MCF 10A (cell line): ENCODE measurements at places on chromosomes 1 and 21. TPM values are rescaled to one million over a fixed set of nuclear protein-coding genes. Genes with fewer than 3 reads are reported as not detected.

- DNase-seq: no peak
These were observed 178.7 kb downstream of the DNM3 start for GRCh38 chr1:172019976-172020375.

Gene SEC16B
- total RNA-seq: not detected in 2 replicates

GRCh38 chr1:201463071-201463552, 5.9 kb downstream of the PHLDA3 start:
- DNase-seq: peak; percentile 74

Gene OR14K1
- not detected in 2 replicates for total RNA-seq

DNA sequence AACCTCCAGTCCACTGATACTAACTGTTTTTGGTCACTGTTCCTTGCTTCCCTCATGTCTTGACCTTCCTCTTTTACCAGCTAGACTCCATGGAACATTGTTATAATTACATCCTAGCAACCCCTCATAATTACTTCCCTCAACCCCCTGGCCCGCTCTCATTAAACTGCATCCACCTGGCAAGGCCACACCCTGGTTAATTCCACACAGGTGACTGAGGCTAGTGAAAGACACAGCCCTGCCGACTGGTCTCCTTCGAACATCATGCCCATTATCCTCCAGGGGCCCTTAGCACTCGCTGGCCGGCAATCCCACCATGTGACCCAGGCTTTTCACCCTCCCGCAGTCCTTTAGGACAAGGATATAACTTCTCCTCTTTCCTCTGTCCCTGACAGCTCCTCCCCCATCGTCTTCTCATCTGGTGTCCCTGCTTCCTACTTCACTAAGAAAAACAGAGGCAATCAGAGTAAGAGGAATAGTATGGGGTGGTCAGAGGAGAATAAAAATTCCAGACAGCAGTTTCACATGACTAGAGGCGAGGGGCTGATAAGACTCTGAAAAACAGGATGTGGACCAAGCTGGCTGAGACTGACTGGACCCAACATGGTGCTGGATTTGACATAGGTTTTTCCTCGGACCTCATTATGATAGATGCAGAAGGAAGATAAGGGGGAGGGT, 8.8 kb upstream of the TENT5B start:
- DNase-seq: no peak

DNA sequence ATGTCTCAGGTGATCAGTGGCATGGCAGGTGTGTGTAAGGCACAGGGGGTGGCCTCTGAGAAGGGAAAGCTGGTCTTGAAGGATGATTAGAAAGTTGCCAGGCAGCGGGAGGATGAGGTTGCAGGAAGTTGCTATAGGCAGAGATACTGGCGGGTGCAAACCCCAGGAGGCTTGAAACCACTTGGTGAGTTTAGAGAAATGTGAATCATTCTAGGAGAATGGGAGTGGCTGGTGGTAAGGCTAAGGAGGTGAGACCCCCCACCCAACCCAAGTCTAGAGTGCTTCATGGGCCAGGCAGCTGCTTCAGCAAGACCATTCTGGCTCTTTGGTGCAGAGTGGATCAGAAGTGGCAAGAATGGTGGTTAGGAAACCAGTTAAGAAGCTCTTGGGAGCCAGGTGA, 9.0 kb downstream of the SH2D2A start:
- no peak for DNase-seq

DNA sequence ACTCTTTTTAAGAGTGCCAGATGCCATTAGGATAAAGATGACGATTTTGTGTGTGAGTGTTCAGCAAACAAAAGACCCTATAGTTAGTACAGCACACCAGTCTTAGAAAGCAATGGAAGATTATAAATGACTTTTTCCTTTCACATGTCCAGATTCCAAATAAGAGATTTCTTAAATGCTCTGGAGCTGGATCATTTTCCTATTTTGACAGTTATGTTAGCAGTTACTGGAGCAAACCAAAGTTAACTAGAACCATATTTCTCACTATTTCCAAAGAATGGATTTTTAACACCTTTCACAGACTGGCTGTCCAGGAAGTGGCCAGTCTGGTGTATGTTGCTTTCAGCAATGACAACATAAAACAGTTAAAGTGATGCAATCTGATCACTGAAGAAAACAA, 905.8 kb upstream of the ADGRL2 start:
- DNase-seq: no peak

DNA sequence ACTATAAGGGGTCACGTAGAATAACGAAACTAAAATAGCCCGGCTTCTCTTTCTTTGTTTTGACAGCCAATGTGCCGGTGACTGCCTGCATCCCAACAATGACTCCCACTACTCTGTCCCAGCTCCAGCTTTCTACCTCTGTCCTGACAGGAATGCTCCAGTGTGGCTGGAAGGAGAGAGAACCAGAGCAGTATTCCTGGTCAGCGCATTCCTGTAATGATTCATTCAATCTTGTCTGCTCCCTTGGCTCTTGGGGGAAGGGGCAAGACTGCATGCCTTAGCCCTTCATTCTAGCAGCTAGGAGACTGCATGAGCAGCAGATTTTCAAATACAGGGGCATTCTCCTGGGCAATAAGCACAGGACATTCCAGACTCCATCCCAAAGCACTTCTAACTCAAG, 132.1 kb upstream of the PRMT6 start:
- DNase-seq: no peak

GRCh38 chr1:243260221-243260880, 4.5 kb downstream of the SDCCAG8 start:
- DNase-seq: no peak

DNA sequence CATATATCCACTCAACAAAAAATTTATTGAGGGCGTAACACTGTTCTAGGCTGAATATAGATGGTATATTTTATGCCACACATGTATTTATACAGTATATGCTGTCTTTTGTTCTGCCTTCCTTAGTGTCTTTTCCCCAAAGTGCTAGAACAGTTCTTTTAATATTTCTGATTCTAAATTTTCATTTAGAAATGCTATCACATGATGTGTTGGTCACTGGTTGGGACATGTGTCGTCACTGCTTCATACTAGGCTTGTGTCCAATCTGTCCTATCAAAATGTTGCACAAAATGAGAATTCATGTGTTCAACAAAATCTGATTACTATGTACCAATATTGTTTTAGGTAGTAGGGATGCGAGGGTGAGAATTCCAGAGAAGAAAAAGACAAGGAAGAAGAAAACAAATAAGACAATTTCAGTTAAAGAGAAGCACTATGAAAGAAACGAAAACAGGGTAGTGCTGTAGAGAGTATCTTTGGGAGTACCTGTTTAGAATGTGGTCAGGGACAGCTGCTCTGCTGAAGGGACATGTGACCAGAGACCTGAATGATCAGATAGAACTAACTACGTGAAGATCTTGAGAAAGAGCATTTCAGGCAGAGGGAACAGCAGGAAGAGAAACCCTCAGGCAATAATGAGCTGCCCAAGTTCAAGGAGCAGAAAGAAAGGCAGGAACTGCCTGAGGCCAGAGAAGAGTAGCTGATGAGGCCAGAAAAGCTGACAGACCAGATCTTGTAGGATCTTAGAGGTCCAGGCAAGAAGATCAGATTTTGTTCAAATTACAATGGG, 1.3 kb downstream of the KMO start:
- peak; percentile 11 for DNase-seq

Gene CYP4Z1
- not detected in 2 replicates for total RNA-seq

- DNase-seq: no peak
These were observed 20.1 kb downstream of the SCMH1 start for GRCh38 chr1:41221995-41222394.

DNA sequence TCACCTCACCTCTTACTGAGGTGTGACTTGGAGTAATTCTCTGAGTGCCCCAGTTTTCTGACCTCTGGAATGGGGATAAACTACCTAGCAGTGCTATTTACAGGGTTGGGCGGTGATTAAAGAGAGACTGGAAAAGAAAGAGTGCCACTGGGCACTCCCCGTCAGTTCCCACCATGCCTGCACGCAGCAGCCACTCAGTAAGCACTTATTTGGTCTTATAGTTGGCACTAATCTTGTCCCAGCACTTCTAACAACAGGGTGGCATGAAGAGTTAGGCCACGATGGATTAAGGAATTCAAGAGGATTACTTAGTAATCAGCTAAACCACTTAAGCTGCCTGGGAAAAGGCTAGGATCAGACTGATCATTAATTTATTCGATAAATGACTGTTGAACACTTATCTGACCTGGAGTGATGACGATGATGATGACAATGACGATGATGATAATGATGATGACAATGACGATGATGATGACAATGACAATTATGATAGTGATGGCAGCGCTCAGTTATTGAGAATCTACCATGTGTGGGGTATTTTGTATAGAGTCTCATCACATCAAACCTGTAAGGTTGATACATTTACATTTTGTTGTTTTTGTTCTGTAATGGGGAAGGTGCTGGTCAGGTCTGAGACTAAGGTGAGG, 5.4 kb downstream of the CITED4 start:
- DNase-seq: no peak

- DNase-seq: no peak
These were observed 4.9 kb upstream of the BEST4 start for GRCh38 chr1:44792736-44793502.

Gene ADORA3
- total RNA-seq: not detected in 2 replicates

Gene NGF
- 1.1 and 3.2 TPM in 2 replicates for total RNA-seq

DNA sequence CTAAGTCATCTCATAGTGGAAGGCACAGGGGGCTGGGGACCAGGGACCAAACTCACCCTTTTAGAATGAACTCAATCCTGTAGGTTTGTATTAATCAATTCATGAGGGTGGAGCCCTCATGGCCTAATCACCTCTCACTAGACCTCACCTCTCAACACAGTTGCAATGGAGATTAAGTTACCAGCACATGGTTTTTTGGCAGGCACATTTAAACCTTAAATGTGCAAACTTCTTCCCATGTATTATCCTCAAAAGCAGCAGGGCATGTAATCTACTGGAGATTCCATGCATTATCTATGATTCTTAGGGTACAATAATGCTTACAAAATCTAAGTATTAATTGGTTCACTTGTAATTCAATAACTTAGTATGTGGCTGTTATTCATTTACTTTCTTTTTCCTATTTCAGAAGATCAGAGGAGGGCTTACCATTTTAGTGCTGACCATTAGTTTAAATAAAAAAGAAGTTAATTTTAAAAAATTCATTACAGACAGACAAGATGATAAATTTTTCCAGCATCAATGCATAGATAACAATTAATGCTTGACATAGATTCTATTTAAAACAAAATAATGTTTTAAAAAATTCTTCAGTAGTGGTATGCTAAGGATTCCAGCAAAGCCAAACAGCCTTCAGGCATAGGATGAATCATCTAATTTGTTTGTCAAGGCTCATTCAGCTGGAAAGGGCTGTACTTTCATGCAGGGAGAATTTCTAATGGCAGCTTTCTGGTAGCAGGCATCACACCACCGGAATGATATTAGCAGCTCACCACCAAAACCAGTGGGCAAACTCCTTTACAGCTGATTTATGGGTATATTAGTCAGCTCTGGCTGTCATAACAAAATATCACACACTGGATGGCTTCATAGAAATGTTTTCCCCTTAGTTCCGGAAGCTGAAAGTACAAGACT, 124.6 kb upstream of the ZNF648 start:
- DNase-seq: peak; percentile 91

Gene S100A16
- total RNA-seq: 1,014 and 1,213 TPM in 2 replicates

DNA sequence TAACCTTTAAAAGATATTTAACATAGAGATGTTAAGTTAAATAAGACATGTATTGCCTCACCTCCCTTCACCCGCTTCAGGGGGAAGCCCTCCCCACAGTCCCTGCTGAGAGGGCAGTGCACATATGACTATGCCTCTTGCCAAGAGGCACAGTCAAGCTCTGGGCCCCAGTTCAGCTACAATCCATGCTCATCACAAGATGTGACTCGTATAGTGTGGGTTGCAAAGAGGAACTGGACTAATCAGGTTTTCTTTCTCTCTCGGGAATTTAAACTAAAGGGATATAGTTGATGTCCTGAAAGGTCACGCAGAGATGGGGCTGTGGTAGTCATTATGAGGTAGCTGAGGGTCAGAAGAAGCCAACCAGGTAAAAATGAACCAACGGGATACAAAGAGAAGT, 35.6 kb downstream of the LYST start:
- peak; percentile 40 for DNase-seq

Gene SPRR2F
- not detected in 2 replicates for total RNA-seq

DNA sequence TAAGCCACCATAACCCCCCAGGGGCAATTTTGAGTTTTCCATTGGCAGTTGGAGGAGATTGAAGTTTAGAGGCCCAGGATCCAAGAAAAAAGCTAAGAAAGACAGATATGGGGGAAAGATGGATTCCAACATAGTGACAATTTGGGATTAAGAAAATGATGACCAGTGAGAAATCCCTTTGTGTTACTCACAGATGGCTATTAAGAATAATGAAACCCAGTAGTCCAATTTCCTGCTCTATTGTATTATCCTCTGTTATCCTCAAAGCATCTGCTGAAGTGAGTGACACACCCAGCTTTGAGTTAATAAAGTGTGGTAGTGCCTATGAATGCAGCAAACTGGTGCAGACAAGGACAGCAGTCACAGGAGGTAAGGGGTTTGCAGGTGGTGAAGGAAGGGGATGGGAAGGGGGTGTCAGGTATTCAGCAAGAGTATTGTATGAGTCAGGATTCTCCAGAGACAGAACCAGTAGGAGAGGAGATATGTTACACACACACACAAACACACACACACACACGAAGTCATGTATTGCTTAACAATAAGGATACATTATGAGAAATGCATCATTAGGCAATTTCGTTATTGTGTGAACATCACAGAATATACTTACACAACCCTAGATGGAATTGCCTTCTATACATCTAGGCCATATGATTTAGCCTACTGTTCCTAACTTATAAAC, 112.4 kb upstream of the VANGL1 start:
- DNase-seq: peak; percentile 27
